ENCODE measurements at places on chromosomes 5 and 9.

GRCh38 chr5:161686149-161686548 lies 628 bp downstream of the GABRA6 start:
- DNase-seq = no peak

DNA sequence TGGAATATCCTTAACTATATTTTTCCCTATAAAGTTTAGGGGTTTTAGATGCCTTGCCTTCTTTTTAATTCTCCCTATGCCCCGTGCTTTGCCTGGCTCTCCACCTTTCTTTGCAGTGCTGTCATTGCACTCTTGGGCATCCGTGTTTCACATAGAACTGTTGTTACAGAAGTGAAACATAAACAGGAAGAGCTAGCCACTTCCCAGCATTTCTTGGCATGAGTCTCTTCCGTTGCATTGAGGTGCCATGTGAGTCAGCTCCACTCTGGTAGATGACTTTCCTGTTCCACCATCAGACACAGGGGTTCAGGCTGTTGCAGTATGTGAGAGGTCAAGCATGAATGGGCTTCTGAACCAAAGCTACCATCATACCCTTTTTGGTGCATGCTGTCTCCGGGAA lies 73.4 kb downstream of the ANGPTL2 start:
- no peak for DNase-seq

DNA sequence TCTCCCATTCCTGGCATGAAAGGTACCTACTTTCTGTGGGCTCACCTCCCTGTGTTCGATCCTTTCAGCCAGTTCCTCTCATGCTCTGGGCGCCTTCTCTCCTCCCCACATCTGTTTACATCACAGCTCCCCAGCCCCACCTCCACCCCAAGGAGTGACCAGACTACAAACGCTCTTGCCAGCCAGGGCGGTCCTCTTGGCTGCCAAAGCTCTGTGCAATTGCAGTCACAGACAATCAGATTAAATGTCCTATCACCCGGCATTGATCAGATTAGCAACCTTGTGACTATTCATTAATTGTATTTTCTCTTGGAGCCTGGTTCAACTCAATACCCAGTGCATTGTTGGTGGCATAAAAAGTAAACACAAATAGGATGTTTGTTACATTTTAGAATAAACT lies 211.2 kb upstream of the TBCA start:
- DNase-seq = no peak

GRCh38 chr5:137278476-137278875 lies 220.7 kb downstream of the SPOCK1 start:
- no peak for DNase-seq

DNA sequence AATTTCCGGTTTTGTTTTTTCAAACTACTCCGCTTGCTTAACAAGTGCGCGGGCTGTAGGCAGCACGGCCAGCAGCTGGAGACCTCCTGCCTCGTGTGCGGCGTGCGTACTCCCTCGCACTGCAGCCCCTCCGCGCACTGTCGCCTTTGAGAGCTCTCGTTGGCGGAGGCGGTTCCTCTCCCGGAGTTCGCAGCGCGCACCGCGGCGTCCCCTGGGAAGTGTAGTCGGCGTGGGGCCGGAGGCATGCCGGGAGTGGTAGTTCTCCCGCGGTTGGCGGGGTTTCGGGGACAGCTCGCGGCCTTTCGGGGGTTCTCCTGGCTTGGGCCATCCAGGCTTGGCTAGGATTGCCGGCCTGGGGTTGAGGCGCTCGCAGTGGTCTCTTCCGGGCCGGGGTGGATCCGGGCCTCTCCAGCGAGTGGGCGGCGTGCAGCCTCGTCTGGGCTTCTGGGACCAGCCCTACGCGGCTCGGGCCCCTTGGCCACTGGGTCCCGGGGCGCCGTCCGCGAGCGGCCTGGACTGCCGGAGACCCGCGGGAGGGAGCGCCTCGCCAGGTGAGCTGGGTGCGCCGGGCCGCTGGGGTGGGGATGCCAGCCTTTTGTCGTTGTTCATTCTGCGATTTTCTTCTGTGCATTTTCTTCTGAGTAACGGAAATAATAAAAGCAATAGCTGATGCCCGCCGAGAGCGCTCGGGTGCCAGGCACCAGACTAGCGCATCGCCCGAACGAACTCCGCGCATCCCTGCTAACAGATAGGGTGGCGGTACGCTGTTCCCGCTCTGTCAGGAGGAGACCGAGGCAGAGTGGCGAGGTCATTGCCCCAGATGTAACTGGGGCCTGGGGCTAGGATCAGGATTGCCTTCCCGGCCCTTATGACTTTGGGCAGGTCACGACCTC lies at the start of gene ZNF354C:
Gene ZNF354C, plus strand, starts transcription at position 258 of the 893 bp plus-strand sequence. CDS start 1,696 bp downstream, outside the sequence.
- peak; percentile 92 for DNase-seq

DNA sequence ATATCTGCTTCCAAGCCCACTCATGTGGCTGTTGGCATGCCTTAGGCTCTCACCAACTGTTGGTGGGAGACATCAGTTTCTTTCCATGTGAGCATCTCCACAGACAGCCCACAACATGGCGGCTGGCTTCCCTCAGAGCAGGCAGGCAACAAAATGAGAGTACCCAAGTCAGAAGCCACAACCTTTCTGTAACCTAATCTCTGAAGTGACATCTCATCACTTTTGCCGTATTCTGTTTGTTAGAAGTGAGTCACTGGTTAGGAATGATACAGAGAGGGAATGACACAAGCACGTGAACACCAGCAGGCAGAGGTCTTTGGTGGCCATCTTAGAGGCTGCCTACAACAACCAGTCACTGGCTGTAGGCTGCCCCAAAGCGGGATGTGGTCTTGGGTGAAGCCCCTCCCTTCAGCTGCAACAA lies 88.6 kb upstream of the RASGRF2 start:
- no peak for DNase-seq
